ELR (cell line): ENCODE measurements at places on chromosomes 16 and 17.

DNA sequence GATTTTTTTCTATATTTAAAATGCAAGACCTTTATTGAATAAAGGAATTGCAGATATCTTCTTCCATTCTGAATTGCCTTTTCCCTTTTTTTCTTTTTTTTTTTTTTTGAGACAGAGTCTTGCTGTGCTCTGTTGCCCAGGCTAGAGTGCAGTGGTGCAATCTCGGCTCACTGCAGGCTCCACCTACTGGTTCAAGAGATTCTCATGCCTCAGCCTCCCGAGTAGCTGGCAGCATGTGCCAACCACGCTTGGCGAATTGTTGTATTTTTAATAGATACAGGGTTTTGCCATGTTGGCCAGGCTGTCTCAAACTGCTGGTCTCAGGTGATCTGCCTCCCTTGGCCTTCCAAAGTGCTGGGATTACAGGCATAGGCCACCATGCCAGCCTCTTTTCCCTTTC, 151.5 kb downstream of the CEP112 start:
- DNase-seq = no peak

DNA sequence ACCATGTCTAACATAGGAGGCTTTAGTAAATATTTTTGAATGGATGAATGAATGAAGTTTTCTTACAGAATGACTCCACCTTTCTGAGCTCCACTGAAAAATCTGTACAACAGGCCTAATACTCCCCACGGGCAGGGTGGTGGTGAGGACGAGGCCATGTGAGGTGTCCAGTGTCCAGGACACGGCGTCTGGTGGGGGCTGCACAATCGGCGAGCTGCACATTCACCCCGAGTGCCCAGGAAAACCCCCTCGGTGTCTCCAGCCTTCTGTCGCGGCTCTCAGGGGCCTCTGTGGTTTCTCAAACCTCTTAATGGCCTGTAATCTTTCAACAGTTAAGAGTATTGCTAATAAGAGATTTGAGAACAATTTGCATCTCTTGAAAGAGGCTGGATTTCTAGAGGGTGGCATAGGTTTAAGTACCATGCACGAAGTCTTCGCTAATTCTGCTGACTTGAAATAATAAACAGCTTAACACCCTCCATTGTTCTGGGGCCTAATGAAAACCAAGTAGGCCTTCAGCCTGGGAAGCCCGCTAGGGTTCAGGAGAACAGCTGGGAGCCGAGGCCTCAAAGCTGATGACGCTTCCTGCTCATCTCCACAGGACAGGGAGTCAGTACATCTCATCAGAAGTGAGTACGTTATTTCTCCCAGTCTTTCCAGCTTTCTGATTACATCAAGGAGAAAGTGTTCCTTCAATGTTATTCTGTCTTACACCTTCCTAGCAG, 304.6 kb upstream of the FOXF1 start:
- no peak for DNase-seq

GRCh38 chr17:76871668-76872067, 3.5 kb downstream of the MGAT5B start:
- DNase-seq = peak; percentile 47

DNA sequence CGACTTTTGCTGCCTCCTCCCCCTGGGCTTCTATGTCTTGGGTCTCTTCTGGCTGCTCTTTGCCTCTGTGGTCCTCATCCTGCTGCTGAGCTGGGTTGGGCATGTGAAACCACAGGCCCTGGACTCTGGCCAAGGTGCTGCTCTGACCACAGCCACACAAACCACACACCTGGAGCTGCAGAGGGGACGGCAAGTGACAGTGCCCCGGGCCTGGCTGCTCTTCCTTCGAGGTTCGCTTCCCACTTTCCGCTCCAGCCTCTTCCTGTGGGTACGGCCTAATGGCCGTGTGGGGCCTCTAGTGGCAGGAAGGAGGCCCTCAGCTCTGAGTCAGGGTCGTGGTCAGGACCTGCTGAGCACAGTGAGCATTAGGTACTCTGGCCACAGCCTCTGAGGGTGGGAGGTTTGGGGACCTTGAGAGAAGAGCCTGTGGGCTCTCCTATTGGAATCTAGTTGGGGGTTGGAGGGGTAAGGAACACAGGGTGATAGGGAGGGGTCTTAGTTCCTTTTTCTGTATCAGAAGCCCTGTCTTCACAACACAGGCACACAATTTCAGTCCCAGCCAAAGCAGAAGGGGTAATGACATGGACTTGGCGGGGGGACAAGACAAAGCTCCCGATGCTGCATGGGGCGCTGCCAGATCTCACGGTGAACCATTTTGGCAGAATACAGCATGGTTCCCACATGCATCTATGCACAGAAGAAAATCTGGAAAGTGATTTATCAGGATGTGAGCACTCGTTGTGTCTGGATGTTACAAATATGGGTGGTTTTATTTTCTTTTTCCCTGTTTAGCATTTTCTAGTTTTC, 2.3 kb downstream of the GP1BA start:
- DNase-seq = peak; percentile 74

DNA sequence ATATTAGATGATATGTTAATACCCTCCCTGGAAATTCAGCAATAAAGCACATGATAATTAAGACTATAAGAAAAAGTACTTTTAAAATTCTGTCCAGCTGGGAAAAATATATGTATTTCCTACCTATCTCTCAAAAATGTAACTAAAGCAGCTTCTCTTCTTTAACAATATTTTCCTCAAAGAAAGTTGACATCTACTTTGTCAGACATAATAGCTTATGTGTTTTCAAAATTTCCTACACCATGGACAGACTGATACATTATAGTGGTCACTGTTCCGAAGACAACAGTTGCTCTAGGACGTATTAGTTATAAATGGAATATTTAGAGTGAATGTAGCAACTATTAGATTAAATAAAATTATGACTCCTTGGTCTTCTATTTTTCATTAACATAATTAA, 131.4 kb upstream of the NACA2 start:
- DNase-seq = no peak

- DNase-seq = no peak
These were observed 72.8 kb downstream of the CACNG3 start for GRCh38 chr16:24328835-24329452.

- no peak for DNase-seq
These were observed 11.5 kb downstream of the CENPN start for GRCh38 chr16:81018496-81018895.

DNA sequence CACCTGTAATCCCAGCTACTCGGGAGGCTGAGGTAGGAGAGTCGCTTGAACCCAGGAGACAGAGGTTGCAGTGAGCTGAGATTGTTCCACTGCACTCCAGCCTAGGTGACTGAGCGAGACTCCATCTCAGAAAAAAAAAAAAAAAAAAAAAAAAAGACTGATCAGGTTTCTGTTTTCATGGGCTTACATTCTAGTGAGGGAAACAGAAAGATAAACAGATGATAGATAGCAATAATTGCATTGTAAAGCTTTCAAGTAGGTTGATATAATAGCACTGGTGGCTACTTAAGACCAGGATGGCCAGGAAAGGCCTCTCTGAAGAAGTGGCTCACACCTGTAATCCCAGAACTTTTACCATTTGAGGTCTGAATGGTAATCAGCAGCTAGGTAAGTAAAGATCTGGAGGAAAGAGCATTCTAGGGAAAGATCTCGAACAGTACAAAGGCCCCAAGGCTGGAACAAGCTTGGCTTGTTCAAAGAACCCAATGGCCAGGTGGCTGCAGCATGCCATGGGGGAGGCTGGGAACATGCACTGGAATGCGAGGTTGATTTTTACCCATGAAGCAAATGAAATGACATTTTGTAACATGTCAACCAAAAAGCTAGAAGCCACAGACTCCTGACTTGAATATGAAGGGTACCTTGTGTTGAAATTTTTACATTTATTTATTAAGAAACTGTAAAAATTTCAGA, 108.3 kb upstream of the DHX40 start:
- DNase-seq = no peak

- DNase-seq = no peak
These were observed 443.9 kb upstream of the CCL2 start for GRCh38 chr17:33811004-33811760.

DNA sequence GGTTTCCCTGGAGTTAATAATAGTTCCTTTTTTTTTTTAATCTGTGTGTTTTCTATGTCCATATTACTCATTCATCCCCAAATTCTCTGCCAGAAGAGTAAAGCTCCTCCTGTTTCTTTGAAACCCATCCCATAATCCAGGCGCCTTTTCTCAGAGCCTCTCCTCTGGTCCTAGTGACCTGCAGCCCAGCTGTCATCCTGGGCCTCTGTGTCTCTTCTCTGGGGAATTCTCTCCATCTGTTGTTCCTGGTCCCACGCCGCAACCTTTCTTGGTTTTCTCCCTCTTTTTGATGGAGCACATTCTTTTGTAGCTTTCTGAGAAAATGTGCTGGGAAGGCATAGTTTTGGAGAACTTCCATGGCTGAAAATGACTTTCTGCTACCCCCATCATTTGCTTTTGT, 10.2 kb downstream of the KATNB1 start:
- no peak for DNase-seq

GRCh38 chr17:61942085-61942484, 14.3 kb upstream of the INTS2 start:
- DNase-seq = no peak

GRCh38 chr17:77254951-77255825, 114.4 kb downstream of the SEC14L1 start:
- DNase-seq = peak; percentile 96

GRCh38 chr17:68053231-68054013, 17.9 kb downstream of the KPNA2 start:
- peak; percentile 72 for DNase-seq

GRCh38 chr17:49486012-49486641, 9.0 kb upstream of the NGFR start:
- DNase-seq = no peak

DNA sequence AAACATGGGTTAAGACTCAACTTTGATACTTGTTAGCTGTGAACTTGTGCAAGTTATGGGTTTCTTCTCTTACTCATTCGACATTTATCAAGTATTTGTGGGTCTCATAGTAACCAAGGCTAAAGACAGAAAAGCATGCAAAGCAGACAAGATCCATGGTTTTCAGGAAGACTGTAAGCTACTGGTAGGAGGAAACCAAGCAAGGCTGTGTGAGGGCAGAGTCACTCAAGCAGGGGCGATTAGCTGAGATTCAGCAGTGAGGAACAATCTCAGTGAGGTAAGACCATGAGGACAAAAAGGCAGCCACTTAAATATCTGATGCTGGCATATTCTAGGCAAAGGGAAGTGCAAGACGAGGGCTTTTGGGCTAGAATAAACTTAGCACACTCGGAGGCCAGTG, 29.5 kb downstream of the MBTD1 start:
- no peak for DNase-seq

DNA sequence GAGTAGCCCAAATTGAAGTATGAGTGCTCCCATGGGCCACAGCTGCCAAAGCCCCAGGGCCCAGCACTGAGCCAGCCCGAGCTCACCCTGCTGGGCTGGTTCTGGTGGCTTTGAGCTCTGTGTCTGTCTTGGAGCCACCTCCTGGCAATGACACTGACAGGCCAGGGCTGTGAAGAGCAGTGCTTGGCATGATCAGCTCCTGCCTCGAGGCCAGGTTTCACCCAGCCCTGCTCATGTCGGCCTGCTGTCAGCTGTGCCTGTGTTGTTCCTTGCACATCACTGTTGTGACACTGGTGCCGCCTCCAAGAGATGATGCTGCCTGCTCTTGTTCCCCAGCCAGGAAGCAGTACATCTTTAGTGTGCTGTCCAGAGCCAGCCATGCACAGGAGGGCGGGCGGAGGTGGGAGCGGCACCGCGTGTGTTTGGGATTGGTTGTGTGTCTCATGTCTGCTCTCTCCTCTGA, 26.0 kb downstream of the PLD6 start:
- DNase-seq = no peak

GRCh38 chr16:7976563-7976962, 613.7 kb downstream of the TMEM114 start:
- no peak for DNase-seq

- DNase-seq = peak; percentile 32
These were observed 74.8 kb upstream of the GRIN2A start for GRCh38 chr16:10256784-10257641.

GRCh38 chr17:11644265-11645212, 46.3 kb downstream of the DNAH9 start:
- peak; percentile 68 for DNase-seq

GRCh38 chr17:32192379-32192778, 50.1 kb downstream of the RHOT1 start:
- peak; percentile 85 for DNase-seq

DNA sequence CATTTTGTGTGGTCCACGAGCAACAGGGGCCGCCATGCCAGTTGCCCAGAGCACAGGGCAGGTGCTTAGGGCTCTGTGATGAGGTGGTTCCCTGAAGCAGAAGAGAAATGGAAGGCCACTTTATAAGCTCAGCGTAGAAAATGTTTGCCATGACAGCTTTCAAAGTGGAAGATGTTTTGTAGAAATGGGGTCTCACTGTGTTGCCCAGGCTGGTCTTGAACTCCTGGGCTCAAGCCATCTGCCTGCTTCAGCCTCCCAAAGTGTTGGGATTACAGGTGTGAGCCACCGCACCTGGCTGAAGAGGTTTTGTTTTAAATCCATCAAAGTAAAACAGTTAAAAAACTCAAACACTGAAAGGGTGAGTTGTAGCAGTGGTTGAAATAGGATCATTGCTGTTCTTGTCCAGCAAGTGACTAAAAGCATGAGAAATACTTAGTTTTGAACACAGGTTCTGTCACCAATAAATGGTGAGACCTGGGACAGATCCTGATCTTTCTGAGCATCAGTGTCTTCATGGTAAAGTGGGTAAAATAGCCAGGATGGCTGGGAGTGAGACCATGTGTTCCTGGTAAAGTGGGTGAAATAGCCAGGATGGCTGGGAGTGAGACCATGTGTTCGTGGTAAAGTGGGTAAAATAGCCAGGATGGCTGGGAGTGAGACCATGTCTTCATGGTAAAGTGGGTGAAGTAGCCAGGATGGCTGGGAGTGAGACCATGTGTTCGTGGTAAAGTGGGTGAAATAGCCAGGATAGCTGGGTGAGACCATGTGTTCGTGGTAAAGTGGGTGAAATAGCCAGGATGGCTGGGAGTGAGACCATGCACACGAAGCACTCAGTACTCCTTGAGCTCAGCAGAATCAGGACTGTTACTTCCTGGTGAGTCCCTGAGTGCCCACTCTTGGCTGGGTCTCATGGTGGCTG, 46.0 kb downstream of the BANP start:
- DNase-seq = no peak

GRCh38 chr17:75590314-75590761, 2.7 kb downstream of the MYO15B start:
- no peak for DNase-seq

DNA sequence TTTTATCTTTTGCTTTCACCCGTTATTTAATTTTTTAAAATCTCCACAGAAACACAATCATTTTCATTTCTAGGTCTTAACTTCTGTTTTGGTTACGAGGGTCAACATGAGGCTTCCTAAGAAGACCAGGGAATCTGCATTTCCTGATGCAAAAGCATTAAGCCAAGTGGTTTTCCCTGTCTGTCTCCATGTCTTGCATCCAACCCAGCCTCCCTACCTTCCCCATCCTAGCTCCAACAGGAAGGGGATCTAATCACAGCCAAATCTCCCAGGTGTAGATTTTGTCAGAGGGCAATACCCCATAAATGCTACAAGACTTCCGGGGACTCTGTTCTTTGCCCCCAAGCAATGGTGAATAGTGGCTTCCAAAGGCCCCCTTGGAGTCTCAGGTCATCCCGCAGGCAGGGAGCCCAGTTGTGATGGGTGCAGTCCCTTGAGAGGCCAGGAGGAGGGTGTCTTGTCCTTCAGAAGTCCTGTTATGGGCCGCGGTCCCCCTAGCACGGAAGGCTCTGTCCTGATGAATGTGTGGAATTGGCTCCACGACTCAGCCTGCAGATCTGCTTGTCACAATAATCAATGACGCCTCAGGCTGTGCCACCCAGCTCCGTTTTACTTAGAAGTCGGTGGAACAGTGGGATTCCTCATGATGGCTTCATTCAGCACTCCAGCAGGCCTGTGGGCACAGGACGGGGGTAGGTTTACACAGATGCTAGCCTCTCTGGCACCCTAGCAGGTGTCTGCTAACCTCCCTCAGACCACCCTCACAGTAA, 141.1 kb downstream of the RGS9 start:
- DNase-seq = peak; percentile 82
